ENCODE measurements at places on chromosomes 1 and 21. TPM values are rescaled to one million over a fixed set of nuclear protein-coding genes. Genes with fewer than 3 reads are reported as not detected.

- H3K27ac ChIP-seq = peak overlapping the region; percentile 17
- H3K27me3 ChIP-seq = no peaks in the 10 kb centered on the region
- no peak for DNase-seq
- no peak overlapping the region for H3K4me3 ChIP-seq
- no peaks in the 10 kb centered on the region for H3K36me3 ChIP-seq
- H3K4me1 ChIP-seq = peaks cover 29% of the 10 kb centered on the region
Measured at GRCh38 chr1:109790735-109791494, 27.2 kb upstream of the EPS8L3 start.

GRCh38 chr1:236120721-236121153, 21.6 kb upstream of the GPR137B start:
- H3K27me3 ChIP-seq = no peaks in the 10 kb centered on the region
- no peaks in the 10 kb centered on the region for H3K4me1 ChIP-seq
- H3K36me3 ChIP-seq = no peaks in the 10 kb centered on the region
- no peak overlapping the region for H3K27ac ChIP-seq

Gene KIF26B
- total RNA-seq = not detected

GRCh38 chr1:233983811-233984210, 79.3 kb downstream of the SLC35F3 start:
- H3K27me3 ChIP-seq = no peaks in the 10 kb centered on the region
- no peak overlapping the region for H3K27ac ChIP-seq
- H3K36me3 ChIP-seq = no peaks in the 10 kb centered on the region
- DNase-seq = no peak
- no peak overlapping the region for H3K4me3 ChIP-seq
- H3K4me1 ChIP-seq = no peaks in the 10 kb centered on the region

DNA sequence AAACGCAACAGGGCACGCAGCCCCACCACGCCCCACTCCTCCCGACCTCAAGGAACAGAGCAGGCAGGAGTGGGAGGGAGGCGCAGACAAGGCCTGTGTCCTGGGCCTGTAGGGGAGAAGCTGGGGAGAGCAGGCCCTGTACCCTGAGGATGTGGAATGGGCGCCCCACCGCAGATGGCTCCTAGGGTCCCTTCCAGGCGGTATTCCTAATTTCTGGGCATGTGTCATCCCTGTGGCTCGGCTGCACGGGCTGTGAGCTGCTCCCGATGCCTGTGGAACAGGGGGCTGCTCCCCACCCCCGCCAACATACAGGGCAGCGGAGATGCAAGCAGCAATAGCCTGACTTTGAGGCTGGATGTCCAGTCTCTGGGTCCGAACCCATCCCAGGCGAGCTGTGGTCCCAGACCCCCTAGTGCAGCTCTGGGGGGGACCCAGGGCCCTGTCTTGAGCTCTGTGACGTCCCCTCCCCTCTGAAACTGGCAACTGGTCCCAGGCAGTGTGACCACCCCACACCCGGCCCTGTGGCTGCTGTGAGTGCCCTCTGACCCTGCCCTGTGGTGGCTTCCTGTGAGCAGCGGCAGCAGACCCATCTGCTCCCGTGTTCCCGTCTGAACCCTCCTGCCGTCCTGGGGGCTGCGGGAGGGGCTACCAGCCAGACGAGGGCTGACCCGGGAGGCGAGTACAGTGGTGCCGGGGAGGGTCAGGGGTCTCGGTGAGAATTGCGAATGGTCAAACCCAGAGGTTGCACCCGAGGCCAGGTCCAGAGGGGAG, 13.9 kb upstream of the COL6A2 start:
- no peak overlapping the region for H3K4me3 ChIP-seq
- no peak overlapping the region for H3K27ac ChIP-seq
- H3K4me1 ChIP-seq = no peaks in the 10 kb centered on the region
- no peaks in the 10 kb centered on the region for H3K36me3 ChIP-seq
- DNase-seq = no peak

Measured in gastrocnemius medialis (tissue), 4 donors.